Natural killer cell treated with Interleukin-12 subunit alpha and Interleukin-12 subunit beta and Interleukin-15 and Interleukin-18, amount 100 ng/mL, for 72 hours (primary cell): ENCODE measurements at places on chromosomes 4 and X.

DNA sequence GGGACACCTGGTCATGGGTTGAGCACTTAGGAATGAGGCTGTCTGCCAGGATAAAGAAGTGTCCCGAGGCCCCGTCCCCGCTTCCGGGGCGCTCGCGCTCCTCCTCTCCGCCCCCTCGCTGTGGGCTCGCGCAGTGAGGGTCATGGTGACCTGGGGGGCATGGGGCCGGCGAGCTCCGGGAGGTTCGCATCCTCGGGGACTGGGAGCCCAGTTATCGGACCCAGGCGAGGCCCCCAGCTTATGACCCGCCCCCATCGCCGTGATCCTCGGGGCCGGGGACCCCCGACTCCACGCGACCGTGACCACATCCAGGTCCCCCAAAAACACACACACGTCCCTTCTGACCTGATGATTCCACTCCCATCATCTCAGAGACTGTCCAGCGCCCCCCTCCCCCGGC lies 35.3 kb upstream of the SRPX start:
- no peak for DNase-seq

DNA sequence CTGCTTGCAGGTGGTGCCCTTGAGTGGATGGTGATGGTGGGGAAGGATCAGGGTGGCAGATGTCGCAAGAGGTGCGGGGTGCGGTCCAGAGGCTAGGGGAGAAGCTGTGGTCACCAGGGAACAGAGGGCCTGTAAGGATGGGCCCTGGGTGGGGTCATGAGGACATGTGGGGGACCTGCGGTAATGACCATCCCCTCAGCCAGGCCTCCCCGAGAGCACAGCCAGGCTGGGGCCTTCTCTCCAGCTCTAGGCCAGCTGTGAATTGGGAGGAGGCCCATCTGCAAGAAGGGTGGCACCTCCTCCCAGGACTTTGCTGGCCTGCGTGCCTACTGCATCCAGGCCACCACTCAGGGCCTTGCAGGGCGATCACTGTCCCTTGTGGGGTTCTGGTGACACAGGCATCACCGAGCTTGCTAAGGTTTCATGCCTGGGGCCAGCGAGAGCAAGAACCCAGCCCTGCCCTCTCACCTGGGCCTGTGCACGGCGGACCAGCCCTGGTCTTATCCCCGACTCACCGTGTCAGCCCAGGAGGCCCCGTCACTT lies 34.1 kb upstream of the MXD4 start:
- DNase-seq = peak; percentile 57

- DNase-seq = no peak
Observed at GRCh38 chr4:78650106-78651024, 98.8 kb downstream of the ANXA3 start.

- DNase-seq = no peak
Observed at GRCh38 chr4:15333692-15334633, 93.9 kb upstream of the C1QTNF7 start.

GRCh38 chr4:103405415-103405814 lies 207.3 kb upstream of the CENPE start:
- no peak for DNase-seq

GRCh38 chrX:125605145-125605544 lies 285.5 kb downstream of the TEX13C start:
- no peak for DNase-seq

DNA sequence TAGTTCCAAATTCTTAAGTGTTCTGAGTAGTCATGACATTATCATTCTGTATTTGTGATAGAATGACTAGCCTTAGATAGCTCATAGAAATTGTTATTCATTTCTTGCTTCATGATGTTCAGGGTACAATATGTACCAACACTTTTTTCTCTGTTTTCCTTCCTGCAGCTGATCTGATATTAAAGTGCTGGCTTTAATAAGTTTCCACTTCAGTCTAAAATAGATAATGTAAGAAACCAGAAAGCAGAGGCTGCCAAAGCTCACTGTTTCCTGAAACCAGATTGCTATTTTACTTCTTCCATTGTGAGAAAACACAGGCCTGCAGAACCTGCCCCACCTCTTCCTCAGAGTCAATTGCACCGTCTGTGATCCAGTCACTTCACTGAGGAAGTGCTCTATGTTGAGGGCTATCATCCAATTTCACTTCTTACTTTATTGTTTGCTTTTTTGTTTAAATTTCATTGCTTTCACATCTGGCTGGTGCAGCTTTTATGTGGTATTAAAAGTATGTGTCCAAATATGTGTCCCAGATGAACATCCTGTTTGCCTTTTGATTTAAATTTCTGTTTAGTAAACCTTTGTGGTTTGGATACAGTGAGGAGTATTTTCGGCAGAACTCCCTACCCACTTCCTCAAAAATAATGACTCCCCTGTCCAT lies 652.1 kb downstream of the ANKRD50 start:
- no peak for DNase-seq

DNA sequence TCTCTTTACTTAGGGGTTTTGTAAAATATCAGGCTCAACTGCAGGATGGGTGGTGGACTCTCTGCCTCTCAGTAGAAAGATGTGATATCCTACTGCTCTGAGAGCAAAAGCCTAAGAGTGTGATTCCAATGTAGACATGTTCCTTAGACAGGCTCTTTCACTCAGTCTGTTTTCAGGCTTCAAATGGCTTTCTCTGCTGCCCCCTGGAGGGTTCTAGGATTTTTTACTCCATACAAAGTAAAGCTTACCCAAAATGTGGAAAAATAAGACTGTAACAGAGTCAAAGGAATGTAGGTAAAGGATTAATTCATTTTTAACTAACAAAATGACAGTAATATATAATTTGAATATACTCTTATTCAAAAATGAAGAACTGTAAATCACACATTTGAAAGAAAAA lies 32.1 kb downstream of the ZGRF1 start:
- DNase-seq = no peak

DNA sequence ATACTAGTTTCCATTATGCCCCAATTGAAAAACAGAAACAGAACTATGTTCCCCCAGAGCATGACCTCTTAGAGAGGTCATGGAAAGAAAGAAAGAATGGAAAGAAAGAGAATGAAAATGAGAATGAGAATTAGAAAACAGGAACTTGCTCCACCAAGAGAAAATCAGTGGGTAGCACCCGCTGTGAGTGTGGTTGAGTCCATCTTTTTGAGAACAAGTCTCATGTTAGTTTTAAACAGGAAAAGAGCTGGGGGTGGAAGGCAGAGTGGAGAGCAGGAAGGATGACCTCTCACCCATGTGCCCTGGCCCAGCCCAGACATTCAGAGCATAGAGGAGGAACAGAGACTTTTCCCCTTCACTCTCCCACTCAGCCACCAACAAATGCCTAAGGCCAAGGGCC lies 4.9 kb downstream of the GSX2 start:
- DNase-seq = no peak

DNA sequence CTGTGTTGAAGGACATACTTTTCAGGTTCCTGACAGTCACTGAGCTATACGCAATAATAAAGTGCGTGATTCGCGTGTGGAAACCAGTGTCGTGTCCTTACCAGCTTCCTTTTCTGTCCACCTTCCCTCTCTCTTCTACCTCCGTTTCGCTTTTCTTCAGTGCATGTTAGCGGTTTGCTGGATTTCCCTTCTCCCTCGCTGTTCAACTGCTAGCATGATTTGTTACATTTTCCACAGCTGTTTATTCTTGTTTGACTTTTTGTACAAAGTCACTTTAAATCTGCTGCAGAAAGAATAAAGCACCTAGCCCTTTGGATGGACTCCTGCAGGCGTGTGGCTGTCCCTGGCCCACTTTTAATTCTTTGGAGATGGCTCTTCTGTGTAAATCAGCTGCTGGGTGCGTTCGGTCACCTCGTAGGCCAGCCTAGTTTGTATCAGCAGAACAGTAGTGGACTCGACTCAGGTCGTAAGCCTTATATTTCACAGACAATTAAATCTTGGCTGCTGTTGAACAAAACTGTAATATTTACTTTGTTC lies 8.9 kb upstream of the HAND2 start:
- DNase-seq = no peak
